ENCODE measurements at places on chromosomes 5 and 9.
A peak's percentile ranks its signal among the peaks of the same experiment; 100 is the strongest.

- DNase-seq: peak; percentile 86
These were observed 2.8 kb upstream of the EFNA5 start for GRCh38 chr5:107673368-107674136.

DNA sequence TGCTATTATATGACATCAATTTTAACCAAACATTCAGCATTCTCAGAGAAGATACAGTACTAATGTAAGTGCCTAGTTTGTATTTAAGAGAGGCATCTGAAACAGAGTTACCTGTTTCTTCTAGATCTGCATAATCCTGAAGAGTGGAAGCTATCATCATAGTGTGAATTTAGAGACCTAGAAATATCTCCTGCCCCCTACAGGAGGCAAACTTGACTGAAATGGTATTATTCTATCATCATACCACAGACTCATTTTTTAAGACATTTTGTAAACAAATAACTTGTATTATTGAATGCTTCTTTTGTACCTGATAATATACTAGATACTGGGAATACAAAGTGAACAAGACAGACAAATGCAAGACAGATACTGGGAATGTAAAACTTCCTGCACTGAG, 216.8 kb upstream of the RPS23 start:
- DNase-seq: peak; percentile 4

DNA sequence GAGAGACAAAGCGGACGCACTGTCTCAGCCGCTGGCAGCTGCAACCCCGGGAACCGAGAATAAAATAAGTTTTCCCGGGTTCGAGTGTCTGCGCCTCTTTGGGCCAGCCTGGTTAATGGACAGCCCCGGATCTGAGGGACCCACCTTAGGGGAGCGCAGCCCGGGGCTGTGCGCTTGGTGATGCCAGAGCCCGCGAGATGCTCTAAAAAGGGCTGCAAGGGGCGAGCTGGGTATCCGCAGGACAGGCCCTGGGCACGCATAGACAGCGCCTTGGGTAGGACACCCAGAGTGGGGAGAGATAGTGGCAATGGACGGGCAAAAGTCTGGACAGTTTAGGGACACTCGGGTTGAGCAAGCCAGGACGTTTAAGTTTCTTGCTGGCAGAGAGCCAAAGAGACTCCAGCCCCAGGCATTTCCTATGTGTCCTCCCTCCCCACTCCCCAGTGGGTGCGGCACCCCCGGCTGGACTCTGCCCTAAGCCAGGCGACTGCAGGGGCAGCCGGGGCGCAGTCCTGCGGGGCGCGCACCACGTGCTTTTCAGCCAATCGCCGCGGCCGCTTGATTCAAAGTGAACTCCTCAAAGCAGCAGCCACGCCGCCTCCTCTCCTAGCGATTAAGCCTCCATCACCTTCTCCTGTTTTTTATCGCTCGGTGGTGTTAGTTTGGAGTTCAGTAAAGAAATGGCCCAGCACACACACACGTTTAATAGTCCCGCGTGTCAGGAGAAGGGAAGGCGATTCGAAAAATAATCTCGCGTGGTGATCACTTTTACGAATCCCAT, 616 bp upstream of the ENC1 start:
- DNase-seq: peak; percentile 89

DNA sequence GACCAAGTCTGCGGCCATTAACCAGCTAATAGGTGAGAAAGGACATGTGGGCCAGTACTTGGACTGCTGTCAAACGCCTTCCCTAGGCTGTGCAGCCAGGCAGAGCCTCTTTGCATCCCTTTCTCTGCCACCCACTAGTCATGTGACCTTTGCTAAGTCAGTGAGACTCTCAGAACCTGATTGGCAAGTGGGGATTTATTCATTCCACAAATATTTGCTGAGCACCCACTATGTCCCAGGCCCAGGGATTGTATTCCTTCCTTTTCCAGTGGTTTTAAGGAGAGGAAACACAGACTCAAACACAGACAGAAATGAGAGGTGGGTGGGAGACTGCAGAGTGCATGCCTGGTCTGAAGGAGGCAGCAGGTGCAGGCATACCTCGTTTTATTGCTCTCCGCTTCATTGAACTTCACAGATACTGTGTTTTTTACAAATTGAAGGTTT, 71.6 kb upstream of the GALNT10 start:
- DNase-seq: peak; percentile 19

Data from fibroblast of skin of back (primary cell).